Glutamatergic neuron (in vitro differentiated cells): ENCODE measurements at places on chromosomes 5 and 9.

DNA sequence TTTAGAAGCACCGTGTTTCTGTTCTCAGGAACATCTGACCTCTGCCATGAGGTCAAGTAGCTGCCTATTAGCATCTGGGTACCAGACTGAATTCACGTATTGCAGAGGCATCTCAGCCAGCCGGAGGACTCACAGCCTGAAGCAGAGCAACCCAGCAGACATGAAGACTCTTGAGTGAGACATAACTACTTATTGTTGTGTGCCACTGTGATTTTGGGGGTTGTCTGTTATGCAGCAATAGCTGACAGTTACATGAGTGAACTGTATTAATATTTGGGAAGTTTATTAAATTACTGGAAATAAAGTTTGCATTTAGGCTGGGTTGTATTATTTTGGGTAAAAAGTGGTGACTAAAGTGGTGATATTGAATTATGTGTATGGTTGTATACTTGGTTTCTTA lies 1.3 kb upstream of the ACOT12 start:
- no peak for DNase-seq
- no peak overlapping the region for H3K27ac ChIP-seq
- H3K4me3 ChIP-seq, result no peak overlapping the region
- no peaks in the 10 kb centered on the region for H3K36me3 ChIP-seq

DNA sequence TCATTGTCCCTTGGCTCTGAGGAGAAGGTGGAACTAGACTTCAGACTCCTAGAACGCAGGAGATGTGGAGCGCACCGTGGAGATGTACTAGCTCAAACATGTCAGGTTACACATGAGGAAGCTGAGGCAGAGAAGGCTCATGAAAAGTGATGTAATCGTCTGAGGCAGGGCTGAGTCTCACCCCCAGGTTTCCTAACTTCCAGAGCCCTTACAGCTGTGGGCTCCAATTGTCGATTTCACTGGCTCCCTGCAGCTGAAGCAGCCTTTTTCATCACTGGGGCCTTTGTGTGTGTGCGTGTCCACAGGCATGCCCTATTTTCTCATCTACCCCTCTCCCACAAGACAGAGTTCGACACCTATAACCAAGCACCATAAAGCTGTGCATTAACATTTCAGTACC lies 370.6 kb downstream of the NTRK2 start:
- no peak overlapping the region for H3K4me3 ChIP-seq
- H3K4me1 ChIP-seq, result no peaks in the 10 kb centered on the region
- DNase-seq, result no peak
- no peaks in the 10 kb centered on the region for H3K36me3 ChIP-seq
- H3K27ac ChIP-seq, result no peak overlapping the region

GRCh38 chr5:33046091-33046490 lies 335.0 kb downstream of the NPR3 start:
- DNase-seq, result no peak
- H3K36me3 ChIP-seq, result peaks cover 2% of the 10 kb centered on the region
- H3K27ac ChIP-seq, result no peak overlapping the region
- no peaks in the 10 kb centered on the region for H3K4me1 ChIP-seq
- H3K4me3 ChIP-seq, result no peak overlapping the region

DNA sequence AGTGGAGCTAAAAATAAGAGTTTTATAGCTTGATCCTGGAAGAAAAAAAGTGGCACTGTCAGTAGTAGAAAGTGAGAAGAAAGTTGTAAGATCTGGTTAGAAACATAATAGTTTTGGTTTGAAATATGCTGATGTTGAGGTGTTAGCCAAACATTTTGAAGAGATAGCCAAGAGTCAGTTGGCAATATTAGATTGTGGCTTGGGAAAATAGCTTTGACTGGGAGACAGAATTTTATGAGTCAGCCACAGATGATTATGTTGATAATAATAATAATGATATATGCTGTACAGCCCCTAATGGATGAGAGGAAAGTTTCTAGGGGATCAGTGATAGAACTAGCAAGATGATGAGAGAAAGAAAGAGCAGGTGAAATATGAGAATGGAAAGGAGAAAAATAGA lies 12.4 kb upstream of the CDH18 start:
- DNase-seq, result no peak
- no peaks in the 10 kb centered on the region for H3K4me1 ChIP-seq
- H3K4me3 ChIP-seq, result no peak overlapping the region
- no peak overlapping the region for H3K27ac ChIP-seq

DNA sequence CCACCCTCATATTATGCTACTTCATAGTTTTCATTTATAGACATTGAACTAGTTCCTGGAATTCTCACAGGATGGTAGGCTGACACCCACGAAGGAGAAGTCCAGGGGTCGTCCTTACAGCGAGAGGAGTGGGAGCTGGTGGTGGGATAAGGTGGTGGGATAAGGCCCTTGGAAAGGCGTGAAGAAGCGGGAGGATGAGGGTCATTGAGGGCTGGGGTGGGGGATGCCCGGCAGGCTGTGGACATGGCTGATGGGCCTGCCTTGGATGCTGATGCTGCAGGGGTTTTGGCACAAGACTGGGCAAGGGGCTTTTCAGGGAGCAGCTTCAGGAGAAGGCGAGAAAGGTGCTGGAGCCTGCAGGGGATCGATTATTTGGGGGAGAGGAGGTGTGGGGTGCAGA lies 9.4 kb downstream of the DAB2IP start:
- H3K4me1 ChIP-seq, result no peaks in the 10 kb centered on the region
- H3K36me3 ChIP-seq, result no peaks in the 10 kb centered on the region
- H3K4me3 ChIP-seq, result no peak overlapping the region
- no peak overlapping the region for H3K27ac ChIP-seq
- peaks cover 2% of the 10 kb centered on the region for H3K27me3 ChIP-seq
- DNase-seq, result no peak

GRCh38 chr5:142295084-142295758 lies 29.6 kb downstream of the SPRY4 start:
- H3K4me1 ChIP-seq, result peaks cover 13% of the 10 kb centered on the region
- no peak overlapping the region for H3K27ac ChIP-seq
- peak; percentile 44 for DNase-seq
- no peaks in the 10 kb centered on the region for H3K36me3 ChIP-seq

DNA sequence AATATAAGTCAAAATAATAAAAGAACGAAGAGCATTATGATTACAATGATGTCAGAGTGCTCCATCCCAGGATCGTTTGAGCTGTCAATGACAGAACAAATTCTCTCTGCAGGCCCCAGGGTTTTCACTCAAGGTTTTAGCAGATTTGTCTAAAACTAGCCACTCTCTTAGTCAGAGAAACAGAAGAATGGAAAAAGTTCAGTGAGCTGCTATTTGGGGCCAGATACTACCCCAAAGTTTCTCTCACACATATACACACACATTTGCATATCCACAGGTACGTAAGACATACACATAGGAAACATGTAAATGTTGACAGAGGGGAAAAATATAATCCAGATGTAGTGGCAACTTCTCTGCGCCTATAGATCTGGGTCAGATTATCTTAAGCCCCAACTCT lies 76.3 kb upstream of the SEMA6A start:
- H3K4me3 ChIP-seq, result no peak overlapping the region
- H3K36me3 ChIP-seq, result no peaks in the 10 kb centered on the region
- DNase-seq, result no peak
- peaks cover 24% of the 10 kb centered on the region for H3K4me1 ChIP-seq
- H3K27ac ChIP-seq, result no peak overlapping the region
- H3K27me3 ChIP-seq, result no peaks in the 10 kb centered on the region

DNA sequence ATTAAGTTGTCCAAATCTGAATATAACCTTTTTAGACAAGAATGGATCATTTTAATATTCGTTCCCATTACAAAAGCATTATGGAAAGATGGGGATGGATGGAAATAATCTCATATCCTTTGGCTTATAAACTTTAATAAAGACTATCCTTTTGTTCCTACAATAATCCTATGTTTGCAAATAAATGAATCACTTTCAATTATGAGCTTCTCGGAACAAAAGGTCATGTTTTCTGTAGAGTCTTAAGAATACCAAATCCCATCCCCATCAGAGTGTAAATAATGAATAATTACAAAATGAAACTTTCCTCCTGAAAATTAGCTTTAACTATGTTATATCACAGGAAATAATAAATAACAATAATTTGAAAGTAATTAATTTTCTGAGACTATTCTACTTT lies 329.7 kb downstream of the NR2F1-AS1 start:
- no peak overlapping the region for H3K4me3 ChIP-seq
- H3K36me3 ChIP-seq, result no peaks in the 10 kb centered on the region
- H3K4me1 ChIP-seq, result peaks cover 2% of the 10 kb centered on the region

- H3K4me3 ChIP-seq, result peak overlapping the region; percentile 30
- peak; percentile 45 for DNase-seq
- H3K36me3 ChIP-seq, result peaks cover 4% of the 10 kb centered on the region
- no peaks in the 10 kb centered on the region for H3K27me3 ChIP-seq
- H3K27ac ChIP-seq, result peak overlapping the region; percentile 15
Measured at GRCh38 chr9:89225991-89226471, 47.4 kb upstream of the SHC3 start.

GRCh38 chr5:58503390-58504046 lies 12.3 kb downstream of the GAPT start:
- H3K27me3 ChIP-seq, result no peaks in the 10 kb centered on the region
- no peaks in the 10 kb centered on the region for H3K4me1 ChIP-seq
- H3K36me3 ChIP-seq, result no peaks in the 10 kb centered on the region

GRCh38 chr9:125150349-125151245 lies 7.3 kb upstream of the SCAI start:
- H3K36me3 ChIP-seq, result peaks cover 6% of the 10 kb centered on the region
- no peak overlapping the region for H3K27ac ChIP-seq
- H3K4me1 ChIP-seq, result no peaks in the 10 kb centered on the region
- no peak overlapping the region for H3K4me3 ChIP-seq
- no peaks in the 10 kb centered on the region for H3K27me3 ChIP-seq
- DNase-seq, result no peak

- H3K4me1 ChIP-seq, result peaks cover 13% of the 10 kb centered on the region
- H3K36me3 ChIP-seq, result no peaks in the 10 kb centered on the region
- H3K4me3 ChIP-seq, result peak overlapping the region; percentile 61
- H3K27ac ChIP-seq, result no peak overlapping the region
Measured at GRCh38 chr5:93584596-93585040, 1.6 kb downstream of the NR2F1 start.

DNA sequence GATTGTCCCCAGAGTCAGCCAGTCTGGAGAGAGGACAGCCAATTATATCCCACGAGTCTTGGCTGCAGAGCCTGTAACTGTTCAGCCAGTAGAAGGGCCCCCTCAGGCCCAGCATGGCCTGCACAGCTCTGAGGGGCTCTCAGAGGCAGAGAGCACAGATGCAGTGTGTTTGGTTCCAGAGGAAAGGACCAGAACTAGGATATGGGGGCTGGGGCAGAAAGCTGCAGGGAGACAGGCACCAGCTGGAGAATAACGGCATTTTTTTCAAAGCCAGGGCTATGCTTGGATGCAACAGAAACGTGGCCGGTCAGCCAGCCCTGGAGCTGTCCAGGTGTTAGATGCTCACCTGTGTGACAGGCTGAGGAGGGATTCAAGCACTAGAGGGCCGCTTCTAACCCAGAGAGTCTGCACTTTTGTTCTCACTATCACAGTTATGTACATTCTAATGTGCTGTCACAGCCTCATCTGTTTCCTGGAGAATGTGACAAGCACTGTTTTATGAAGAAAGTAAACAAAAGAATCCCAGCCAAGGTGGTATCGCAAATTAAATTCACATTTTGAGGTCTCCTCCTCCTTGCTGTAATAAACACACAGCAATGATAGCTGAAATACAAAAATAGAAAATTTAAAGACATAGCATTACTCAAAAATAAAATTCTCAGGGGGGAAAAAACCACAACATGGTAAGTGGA lies 96.5 kb downstream of the GABBR2 start:
- no peaks in the 10 kb centered on the region for H3K36me3 ChIP-seq
- H3K27me3 ChIP-seq, result peaks cover 3% of the 10 kb centered on the region
- peak overlapping the region; percentile 2 for H3K27ac ChIP-seq
- H3K4me1 ChIP-seq, result peaks cover 42% of the 10 kb centered on the region
- no peak for DNase-seq

GRCh38 chr5:96633820-96634219 lies 28.4 kb upstream of the CAST start:
- H3K4me1 ChIP-seq, result no peaks in the 10 kb centered on the region
- H3K27ac ChIP-seq, result no peak overlapping the region
- H3K36me3 ChIP-seq, result no peaks in the 10 kb centered on the region
- no peak overlapping the region for H3K4me3 ChIP-seq

DNA sequence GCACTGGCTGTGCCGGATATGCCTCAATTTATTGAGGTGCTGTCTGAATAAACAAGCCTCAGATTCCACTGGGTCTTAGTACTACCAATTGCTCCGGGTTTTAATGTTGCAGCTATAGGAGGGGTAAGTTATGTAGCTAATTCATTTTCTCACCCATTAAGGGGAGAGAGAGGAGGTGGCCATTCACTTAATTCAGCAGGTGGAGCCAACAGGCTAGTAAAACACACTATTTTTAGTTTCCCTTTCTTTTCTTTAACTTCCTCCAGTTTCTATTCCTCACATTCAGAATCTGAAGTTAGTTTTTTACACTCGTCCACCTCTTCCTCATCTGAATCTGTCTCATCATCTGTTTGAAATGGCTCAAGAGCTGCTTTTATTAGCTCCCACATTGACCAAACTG lies 105.6 kb upstream of the CDH10 start:
- H3K27ac ChIP-seq, result no peak overlapping the region
- DNase-seq, result no peak
- no peaks in the 10 kb centered on the region for H3K36me3 ChIP-seq
- no peak overlapping the region for H3K4me3 ChIP-seq
- no peaks in the 10 kb centered on the region for H3K27me3 ChIP-seq

GRCh38 chr9:90855208-90855902 lies 53.7 kb downstream of the SYK start:
- H3K27me3 ChIP-seq, result peaks cover 2% of the 10 kb centered on the region
- peaks cover 43% of the 10 kb centered on the region for H3K4me1 ChIP-seq
- no peaks in the 10 kb centered on the region for H3K36me3 ChIP-seq
- DNase-seq, result no peak
- peak overlapping the region; percentile 26 for H3K4me3 ChIP-seq
- H3K27ac ChIP-seq, result peak overlapping the region; percentile 60

DNA sequence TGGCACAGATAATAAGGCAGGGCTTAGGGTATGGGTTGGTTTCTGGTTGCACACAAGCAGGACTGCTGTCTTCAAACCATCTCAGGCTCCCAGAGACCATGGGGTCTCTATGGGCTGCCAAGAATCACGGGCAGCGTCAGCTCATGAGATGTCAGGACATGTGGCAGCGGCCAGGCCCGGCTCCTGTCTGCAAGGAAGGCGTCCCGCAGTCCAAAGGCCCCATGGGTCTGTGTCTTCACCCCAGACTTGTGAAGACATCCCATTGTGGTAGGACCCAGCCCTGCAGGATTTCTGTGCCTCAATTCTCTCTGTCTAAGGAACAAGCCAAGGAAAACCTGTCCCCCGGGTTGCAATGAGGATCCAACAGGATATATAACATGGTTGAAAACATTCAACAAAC lies 32.6 kb downstream of the IPPK start:
- H3K27ac ChIP-seq, result no peak overlapping the region
- peaks cover 5% of the 10 kb centered on the region for H3K27me3 ChIP-seq
- no peaks in the 10 kb centered on the region for H3K36me3 ChIP-seq
- peaks cover 2% of the 10 kb centered on the region for H3K4me1 ChIP-seq
- H3K4me3 ChIP-seq, result no peak overlapping the region

- H3K4me1 ChIP-seq, result peaks cover 21% of the 10 kb centered on the region
- H3K27me3 ChIP-seq, result no peaks in the 10 kb centered on the region
- no peak overlapping the region for H3K27ac ChIP-seq
- DNase-seq, result peak; percentile 50
- H3K4me3 ChIP-seq, result no peak overlapping the region
- H3K36me3 ChIP-seq, result no peaks in the 10 kb centered on the region
Measured at GRCh38 chr9:12702160-12702758, 9.1 kb downstream of the TYRP1 start.
